ENCODE measurements at places on chromosomes 3 and 15.

GRCh38 chr15:47293466-47294162 lies 423.7 kb upstream of the SEMA6D start:
- no peak for DNase-seq

DNA sequence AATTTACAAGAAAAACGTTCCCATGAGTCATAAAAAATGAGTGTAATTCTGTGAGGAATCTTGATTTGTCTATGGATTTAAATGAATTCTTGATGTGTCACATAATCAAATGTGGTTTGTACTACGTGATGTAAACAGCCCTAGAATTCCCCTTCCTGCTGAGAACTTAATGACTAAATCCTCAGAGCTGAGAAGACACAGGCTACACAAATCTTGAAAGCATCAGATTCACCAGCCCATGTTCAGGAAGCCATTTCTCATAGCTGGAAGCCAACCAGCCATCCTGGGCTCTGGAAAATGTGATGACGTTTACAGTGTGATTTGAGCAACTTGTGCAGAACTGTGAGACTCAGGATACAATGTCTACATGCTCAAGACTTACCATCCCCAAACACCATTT lies 193.7 kb upstream of the MME start:
- peak; percentile 99 for DNase-seq

DNA sequence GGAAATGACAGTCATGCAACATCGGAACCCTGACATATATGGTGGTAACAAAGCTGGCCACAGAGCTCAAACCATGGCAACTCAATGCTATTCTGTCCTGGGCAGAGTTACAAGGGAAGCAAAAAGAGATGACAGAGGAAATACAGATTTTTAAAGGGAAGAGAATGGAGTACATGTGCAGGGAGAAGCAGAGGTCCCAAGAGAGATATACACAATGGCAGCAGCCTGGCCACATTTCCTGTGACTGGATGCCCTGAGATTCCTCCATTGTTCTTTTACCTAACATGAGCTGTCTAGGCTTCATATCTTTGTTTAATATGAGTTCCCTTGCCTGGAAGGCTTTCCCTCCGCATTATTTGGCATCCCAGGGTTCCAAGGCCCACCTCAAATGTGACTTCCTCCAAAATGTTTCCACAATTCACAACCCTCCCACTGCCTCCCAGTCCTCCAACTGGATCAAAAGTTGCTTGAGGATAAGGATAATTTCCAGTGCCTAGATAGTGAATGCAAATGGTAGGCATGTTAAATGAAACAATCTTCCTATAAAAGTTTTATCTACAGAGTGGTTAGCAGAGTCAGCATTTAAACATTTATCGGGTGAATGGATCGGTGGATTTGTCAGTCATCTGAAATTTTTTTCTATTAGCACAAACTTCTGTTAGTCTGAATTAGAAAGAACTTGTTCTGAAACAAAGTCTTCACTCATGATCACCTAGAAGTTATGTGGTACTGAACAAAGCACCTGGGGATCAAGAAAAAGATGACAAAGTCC lies 86.2 kb downstream of the DHX30 start:
- DNase-seq = no peak

- no peak for DNase-seq
These were observed 355.1 kb downstream of the GBE1 start for GRCh38 chr3:81406318-81406717.

DNA sequence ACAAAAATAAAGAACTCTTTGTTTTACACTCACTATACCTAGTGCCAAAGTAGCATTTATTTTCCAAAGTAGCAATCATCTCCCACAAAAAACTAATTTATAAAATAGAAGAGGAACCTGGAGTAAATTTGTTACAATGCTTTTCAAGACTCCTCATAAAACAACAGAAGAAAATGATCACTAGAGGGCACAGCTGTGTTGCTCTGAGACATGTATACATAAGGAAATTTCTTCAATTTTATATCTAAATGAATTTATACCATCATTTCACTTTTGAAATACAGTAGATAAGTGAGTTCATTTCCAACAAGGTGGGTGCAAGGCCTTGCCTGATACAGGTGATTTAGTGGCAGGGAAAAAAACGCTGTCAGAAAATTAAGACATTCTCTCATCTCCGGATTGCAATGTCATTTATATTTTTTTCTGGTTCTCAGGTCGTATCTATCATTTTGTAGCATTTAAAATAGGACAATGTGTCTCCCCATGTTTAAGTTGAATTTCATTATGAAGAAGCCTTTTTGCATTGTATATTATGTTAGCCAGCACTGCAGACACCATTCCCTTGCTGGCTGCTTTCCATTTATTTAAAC lies 25.3 kb upstream of the ARHGEF26 start:
- no peak for DNase-seq

- DNase-seq = peak; percentile 46
These were observed 11.4 kb downstream of the C15orf40 start for GRCh38 chr15:82999905-83000671.

DNA sequence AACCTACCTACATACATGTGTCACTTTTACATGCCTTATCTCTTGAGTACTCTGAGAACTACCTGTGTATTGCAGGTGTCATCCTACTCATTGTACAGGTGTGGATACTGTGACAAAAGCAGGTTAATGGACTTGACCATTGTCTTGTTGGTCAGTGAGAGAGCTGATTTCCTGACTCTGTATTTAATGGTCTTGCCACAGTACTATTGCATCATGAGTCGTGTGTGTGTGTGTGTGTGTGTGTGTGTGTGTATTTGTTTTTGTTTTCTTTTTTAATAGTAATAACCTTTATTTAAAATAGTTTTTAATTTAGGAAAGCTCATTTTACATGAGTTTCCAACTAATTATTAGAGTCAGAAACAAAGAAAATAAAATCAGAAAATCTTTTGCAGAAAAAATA lies 7.7 kb downstream of the SELENOT start:
- no peak for DNase-seq

DNA sequence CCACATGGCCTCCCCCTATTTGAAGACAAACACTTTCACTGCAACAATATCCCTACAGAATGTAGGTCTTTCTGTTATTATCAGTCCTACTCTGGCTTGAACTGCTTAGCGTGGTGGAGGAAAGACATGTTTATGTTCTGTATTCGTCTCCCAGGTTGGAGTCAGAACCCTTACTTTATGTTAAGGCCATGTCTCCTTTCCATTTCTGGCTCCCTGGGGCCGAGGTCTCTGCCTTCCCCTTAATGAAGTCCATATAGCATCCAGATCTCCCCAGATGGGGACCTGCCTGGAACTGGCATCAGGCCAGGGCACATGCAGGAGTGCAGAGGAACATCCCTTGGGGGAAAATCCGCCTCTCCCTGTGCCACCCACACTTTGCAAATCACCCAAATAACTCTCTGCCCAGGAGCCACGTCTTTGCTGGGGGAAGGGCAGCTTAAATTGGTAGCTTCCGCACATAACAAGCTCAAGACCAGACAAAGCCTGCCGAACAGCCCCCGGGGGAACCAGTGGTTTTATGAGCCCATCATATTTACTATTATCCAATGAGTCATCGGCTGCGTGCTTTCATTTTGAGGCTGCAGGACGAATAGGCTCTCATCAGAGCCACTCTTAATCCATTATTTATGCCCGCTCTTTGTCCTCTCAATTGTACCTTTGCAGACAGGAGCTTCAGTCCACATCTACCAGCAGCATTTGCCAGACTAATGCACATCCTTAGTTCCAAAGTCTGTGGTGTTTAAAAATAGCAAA lies 237.0 kb downstream of the UACA start:
- peak; percentile 85 for DNase-seq

- no peak for DNase-seq
These were observed 976.6 kb downstream of the FHIT start for GRCh38 chr3:60274646-60275045.

DNA sequence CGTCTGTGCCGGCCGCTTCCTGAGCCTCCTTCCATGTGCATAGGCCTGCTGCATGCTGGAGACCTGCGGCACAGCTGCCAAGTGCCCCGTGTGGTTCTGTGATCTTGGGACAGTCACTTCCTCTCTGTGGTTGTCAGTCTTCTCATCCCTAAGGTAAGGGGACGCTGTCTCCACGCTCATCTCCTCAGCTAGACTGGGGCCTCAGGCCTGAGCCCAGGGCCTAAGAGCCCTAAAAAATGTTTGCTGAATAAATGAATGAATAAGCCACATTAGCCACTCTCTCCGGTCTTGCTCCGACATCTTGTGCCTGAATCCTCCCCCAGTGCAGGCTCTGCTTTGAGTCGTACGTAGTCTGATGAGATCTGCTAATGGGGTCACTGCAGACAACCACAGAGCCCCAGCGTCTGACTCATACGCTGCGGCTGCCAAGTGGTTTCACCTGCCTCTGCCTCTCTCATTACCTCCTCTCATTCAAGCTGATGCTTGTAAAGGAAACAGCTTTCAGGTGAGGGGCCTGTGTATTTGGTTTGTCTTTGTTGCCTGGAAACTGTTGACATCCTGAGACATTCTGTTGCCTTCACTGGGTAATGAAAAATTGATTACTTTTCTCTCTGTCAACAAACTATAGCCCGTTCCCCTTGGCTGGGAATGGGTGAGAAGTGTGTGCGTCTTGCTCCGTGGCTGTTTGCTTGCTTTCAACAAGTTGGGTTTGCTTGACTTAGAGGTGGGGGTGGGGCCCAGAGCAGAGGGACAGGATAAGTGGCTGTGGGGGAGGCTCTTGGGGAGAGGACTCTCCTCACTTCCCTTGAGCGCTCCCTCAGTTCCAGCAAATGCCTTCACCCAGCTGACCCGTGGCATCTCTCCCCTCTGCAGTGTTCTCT lies 15.9 kb downstream of the RPLP1 start:
- no peak for DNase-seq

DNA sequence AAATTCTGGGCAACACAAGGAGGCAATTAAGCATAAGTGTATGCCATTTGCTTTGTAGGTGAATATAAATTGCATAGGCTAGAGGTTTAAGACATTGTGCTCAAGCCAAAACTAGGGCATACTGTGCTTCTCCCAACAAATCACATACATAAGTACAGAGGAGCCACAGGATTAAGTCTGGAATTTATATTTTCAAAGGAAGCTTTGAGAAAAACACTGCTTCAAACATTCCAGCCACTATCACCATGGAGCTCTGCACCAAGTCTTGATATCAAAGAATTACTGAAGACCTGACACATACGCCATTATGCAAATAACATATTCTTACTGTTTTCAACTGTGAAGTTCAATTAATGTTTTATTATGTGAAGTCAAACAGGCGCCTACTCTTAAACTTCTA lies 119.4 kb upstream of the NPHP3 start:
- no peak for DNase-seq

DNA sequence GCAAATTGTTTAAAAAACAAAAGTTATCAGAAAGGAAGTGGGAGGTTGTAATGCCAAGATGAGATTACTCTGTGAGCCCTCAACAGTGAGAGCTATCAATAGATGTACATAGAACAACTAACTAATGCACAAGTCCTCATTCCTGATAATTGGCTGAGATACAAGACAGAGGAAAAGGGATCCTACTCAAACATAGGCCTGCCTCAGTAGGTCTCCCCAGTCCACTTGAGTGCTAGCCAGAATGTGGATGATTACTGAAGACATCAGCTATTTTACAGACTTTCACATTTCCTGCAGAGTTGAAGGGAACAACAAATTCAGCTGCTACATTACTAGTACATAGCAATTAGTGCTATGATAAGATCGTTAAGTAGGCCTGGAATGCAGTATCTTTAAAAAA lies 981.9 kb downstream of the TUSC7 start:
- DNase-seq = no peak

- no peak for DNase-seq
These were observed 279.8 kb downstream of the FOXP1 start for GRCh38 chr3:71303627-71304200.

- DNase-seq = no peak
These were observed 41.1 kb downstream of the NGRN start for GRCh38 chr15:90306560-90306959.

DNA sequence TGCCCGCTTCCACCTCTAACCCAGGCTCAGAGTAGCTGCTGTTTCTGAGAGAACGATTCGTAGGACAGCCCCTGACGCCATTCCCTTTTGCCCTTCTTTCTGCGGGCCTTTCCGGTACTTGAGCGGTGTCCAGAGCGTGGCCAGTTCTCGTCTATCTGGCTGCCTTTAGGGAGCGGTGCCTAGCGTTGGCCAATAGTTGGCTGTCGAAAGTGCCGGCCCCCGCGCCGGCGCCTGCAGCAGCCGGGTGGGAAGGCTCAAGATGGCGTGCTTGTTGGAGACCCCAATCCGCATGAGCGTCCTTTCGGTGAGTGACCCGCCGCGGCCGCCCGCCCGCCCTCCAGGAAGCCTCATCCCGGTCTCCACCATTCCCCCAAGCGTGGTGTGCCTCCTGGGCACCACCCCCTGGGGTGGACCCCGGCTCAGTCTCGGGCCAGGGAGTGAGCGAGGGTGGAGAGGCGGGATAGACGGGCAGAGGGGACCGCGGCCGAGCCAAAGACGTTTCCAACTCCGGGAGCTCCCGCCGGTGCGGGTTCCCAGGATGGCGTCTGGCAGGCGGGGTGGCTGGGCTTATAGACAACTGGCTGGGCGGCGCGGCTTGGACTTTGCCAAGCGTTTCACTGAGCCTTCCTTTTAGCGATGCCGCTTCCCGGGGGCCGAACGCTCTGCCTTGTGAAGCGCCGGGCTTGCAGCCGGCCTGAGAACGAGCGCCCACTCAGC lies at the start of gene ARMC8:
TSS of gene ARMC8 (plus strand) at position 6 of the 717 bp plus-strand sequence. CDS start at position 260, 254 bp downstream.
- no peak for DNase-seq

GRCh38 chr15:77010312-77010686 lies 15.4 kb downstream of the PSTPIP1 start:
- no peak for DNase-seq

DNA sequence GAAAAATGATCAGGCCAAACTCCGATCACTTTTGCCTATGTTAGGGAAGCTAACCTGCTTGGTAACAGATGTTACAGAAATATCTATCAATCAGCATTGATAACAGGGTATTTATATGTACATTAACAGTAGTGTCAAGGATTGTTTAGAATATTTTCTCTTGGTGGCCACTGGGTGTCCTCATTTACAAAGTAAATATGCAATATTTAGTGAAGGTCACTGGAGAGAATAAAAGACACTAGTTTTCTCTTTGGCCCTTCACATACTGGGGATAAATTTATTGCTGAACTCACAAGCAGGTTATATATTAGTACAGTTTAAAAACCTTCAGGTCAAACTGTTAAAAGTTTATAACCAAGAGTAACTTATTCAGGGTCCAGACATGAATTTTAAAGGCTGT lies 69.0 kb downstream of the TIGIT start:
- no peak for DNase-seq

GRCh38 chr3:177758126-177758525 lies 560.8 kb upstream of the TBL1XR1 start:
- no peak for DNase-seq
